Fibroblast of gingiva (primary cell): ENCODE measurements at places on chromosomes 12 and 14.

DNA sequence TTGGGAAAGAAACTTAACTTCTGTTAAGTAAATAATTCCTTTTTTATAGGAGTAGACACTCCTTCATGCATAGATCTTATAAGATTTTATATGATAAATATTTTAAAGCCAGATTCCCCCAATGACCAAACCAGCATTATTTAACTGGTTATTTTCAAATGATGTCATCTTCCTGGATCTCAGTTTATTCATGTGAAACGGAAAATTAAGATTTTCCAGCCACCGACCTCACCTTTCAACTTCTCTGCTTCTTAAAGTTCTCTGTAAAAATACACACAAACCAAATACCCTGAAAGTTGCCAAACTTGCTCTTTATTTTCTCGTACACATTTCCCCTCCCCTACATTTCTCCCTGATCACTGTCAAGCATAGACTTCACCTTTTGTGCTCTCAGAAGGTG, 364.2 kb downstream of the GALC start:
- no peak for DNase-seq

GRCh38 chr12:14968478-14968877, 4.4 kb upstream of the PDE6H start:
- no peak for DNase-seq

DNA sequence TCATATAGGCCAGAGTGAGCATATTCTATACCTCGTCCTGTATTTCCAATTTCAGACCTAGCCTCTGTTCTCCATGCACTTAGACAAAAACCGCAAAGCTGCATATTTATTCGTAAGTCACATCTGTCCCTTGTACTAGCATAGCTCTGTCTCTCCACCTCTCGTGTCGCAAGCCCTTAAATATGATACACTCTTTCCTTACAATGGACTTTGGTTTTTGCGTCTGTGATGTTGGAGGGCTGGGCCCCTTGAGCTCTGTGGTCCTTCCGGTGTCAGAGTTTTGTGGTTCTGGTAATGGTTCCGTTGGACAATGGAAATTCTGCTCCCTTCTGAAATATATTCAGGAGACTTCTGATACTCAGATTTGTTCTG, 11.3 kb downstream of the PRKCH start:
- no peak for DNase-seq

GRCh38 chr14:56129933-56130332, 11.7 kb downstream of the PELI2 start:
- DNase-seq, result peak; percentile 16

- no peak for DNase-seq
These were observed 187.1 kb upstream of the FAR2 start for GRCh38 chr12:28961948-28962384.

- peak; percentile 24 for DNase-seq
These were observed 86.8 kb downstream of the ITPR2 start for GRCh38 chr12:26746121-26746714.

DNA sequence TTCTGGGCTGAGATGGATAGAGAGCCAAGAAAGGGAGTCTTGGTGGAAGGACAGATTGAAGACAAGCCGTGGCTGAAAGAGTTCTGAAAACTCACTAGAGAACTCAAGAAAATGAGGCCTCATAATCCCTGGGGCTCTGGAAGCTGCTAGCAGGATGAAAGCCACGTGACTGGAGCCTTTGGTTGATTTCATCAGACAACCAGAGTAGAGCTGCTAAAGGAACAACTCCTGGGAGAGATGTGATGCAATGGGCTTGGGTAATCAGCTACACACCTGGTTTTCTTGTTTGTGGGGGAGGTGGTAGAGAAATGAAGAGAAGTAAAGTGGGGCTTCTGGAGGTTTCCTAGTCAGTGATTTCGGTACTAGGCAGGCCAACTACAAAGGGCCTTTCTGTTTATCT, 13.4 kb downstream of the CSRNP2 start:
- peak; percentile 25 for DNase-seq

DNA sequence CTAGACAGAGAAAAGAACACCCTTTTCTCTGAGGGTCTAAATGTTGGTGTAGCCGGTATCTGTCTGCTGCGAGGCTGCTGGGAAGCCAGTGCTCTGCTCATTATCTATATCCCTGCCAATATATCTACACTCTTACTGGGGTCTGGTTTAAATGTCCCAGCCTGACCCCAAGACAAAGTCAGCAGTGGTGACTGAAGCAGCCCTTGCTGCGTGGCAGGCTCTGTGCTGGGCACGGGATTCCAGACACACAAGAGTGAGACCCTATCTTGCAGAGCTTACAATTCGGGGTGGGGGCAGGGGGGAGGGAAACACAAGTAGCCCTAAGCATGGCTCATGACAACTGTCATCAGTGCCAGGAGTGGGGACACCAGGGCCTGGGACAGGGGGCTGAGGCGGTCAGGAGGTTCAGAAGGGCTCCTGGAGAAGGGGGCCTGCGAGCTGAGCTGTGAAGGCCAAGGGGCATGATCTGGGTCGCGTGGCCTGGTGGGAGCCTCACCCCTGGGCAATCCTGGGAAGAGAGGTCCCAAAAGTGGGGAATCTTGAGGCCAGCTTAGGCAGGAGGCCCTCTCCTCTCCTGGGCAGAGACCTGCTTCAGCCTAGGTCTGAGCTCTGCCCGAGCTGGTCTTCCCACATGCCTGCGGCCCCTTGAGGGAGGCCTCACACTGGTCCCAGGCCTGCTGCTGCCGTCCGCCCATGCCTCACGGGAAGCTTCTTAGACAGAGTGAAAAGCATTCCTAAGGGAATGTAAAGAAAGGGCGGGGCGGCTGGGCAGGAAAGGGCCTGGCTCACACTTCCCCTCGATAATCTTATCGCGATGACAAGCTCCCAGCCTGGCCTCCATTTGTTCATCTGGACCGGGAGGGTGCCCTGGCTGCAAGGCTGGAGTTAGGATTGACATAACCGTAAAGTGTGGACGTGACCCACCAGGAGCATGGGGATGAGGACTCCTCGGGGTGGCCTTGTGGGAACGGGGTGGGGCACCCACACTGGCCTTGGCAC, 7.3 kb upstream of the RCOR1 start:
- DNase-seq, result no peak

DNA sequence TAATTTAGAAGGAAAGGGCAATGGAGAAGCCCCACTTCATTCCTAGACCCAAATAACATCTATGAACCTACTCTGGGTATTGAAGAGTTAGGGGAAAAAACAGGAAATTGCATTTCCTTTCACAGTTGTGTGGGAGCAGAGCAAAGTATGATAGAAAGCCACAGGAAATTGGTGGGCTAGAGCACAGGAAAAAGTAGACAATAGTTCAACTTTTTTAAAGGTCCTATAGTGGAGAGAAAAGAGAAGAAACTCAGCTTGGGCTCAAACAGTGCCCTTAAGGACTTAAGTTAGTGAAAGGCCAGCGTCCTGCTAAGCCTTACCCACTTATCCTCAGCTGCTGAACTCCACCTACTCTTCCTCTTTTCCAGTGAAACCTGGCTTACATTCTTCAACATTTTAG, 258.1 kb downstream of the DPY19L2 start:
- DNase-seq, result no peak

DNA sequence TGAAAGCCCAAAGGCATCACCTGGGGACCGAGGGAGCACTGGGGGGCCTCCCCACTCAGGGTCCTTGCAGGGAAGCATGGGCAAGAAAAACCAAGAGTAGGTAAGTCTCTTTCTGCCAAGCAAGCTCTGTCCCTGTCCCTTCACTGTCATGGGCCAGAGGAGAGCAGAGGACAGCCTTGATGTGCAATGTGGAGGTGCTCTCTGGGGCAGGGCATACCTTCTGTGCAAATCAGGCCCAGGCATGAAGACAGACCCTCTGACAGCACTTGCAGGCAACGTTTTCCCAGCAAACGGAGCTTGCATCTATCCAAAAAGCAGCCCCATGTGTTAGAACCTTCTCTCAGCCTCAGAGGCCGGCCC, 192.5 kb upstream of the PWP1 start:
- DNase-seq, result no peak

DNA sequence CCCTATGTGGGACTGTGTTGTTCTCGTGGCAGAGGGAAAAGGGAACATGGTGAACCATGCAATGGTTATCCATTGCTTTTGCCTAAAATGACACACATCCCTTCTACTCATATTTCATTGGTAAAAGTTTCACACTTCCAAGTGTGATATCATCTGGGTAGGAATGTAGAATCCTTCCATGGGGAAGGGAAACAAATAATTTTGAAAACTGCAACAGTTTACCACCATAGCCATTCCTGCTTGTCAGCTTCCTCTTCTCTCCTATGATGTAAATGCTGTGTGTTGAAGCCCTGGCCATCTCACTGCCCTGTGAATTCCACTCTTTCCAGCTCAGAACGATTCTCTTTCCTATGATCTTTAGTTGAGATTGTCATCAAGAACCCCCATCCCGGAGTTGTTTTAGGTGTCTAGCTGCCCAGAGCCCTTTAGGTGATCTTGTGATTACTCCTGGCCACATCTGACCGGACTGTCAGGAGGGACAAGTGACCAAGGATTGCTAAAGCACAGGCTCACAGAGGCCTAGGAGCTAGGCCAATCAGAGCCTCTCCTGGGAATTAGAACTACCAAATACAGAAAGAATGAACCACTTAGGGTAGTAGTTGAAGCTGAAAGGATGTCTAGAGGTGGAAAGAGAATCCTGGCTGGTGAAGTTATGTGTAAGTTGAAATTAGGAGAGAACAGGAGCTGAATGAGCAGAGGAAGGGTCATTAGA, 84.6 kb downstream of the VCPKMT start:
- DNase-seq, result peak; percentile 46

- DNase-seq, result no peak
These were observed 4.7 kb downstream of the MAP3K9 start for GRCh38 chr14:70804556-70805162.

GRCh38 chr14:103393676-103394626, 8.7 kb downstream of the MARK3 start:
- peak; percentile 42 for DNase-seq

DNA sequence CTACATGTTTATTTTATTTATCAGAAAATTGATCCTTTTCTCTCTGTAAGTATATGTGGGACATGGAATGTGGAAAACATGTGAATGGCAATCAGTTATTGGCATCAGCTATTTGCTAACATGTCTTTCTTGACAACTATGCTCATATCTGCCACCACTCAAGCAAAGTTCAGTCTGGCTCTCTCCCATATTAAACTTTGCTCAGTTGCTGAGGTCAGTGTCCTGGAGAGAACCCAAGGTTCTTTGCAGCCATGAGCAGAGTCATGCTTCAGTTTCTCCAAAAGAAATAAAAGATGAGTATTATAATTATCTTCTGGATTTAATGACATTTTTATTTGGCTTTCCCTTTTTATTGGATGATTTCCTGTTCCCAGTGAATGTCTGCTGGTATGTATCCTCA, 42.6 kb downstream of the A2M start:
- DNase-seq, result no peak

- DNase-seq, result no peak
These were observed 16.6 kb upstream of the JDP2 start for GRCh38 chr14:75411214-75411540.

DNA sequence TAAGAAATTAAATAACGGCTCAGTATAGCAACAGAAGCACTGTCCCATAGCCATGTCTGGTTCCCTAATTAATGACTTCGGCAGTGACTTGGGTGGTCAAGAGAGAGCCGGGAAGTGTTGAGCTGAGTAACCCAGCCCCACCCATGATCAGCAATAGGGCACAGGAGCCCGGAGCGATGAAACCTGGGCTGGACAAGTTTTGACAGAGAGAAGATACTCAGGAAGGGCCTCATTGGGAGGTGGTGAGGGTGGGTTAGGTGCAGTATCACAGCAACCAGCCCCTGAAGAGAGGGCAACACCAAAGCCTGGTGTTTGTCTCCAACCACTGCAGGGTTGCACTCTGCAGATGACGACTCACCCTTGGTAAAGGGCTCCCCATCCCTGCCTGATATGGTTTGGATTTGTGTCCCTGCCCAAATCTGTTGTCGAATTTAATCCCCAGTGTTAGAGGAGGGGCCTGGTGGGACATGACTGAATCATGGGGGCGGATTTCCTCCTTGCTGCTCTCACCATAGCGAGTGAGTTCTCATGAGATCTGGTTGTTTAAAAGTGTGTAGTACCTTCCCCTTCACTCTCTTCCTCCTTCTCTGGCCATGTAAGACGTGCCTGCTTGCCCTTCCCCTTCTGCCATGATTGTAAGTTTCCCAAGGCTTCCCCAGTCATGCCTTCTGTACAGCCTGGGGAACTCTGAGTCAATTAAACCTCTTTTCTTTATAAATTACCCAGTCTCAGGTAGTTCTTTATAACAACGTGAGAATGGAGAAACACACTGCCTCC, 124.9 kb upstream of the MED13L start:
- DNase-seq, result no peak

- DNase-seq, result no peak
These were observed 938 bp downstream of the RALGAPA1 start for GRCh38 chr14:35808076-35808637.

GRCh38 chr14:72982146-72982708, 44.7 kb downstream of the ZFYVE1 start:
- DNase-seq, result no peak

GRCh38 chr14:96362071-96362964, 823 bp downstream of the ATG2B start:
- peak; percentile 20 for DNase-seq

DNA sequence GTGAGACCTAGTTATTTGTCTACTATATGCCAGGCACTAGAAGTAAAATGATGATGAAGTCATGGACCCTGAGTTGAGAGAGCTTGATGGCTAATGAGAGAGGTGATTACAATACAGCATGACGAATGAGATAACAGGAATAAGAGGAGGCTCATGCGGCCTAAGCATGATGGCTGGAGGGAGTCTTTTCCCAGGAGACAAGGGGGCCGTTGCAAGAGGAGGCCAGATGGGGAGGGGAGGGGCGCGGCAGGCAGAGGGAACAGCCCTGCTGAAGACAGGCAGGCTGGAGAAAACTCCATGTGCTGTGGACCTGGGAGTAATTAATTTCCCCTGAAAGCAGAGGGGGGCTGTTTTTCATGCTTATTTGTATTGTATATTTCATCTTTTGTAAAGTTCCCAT, 144.7 kb upstream of the RFLNA start:
- no peak for DNase-seq

GRCh38 chr12:130970165-130970907, 16.6 kb downstream of the ADGRD1 start:
- no peak for DNase-seq

DNA sequence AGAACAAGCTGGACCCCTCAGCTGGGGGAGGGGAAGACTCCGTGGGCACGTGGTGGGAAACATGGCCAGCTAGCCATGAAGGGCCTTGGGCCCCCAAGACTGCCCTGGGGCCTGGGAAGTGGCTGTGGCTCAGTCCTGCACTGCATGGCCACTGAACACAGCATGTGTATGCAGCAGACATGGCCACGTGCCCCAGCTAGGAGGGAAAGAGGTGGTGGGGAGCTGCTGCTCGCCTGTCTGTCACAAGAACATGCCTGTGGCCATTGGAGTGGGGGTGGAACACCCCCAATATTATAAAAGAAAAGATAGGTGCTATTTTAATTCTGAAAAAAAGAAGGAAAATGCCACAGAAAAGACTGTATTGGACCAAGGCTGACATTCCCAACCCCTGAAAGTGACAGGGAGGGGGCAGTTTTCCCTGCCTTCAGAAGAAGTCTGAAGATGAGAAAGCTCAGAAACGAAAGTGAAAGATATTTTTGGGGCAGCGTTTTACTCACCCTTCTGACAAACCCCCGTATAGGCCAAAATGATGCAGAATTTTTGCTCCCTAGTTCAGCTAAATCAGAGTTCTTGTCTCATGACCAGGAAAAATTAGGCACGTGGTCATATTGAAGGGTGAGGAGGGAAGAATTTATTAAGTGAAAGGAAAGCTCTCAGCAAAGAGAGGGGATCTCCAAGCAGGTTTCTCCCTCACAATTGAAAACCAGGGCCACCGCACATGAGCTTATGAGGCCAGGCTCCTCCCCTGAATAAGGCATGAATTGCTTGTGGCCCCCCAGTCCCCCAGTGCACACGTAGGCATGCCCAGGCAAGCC, 35.2 kb upstream of the PCNX1 start:
- DNase-seq, result no peak

- no peak for DNase-seq
These were observed 17.5 kb downstream of the SSH1 start for GRCh38 chr12:108839890-108840230.
